Left lung (tissue), 14 donors: ENCODE measurements at places on chromosomes 1 and 21. TPM values are rescaled to one million over a fixed set of nuclear protein-coding genes. Genes with fewer than 3 reads are reported as not detected.
A peak's percentile ranks its signal among the peaks of the same experiment; 100 is the strongest.

Gene TAS1R3
- 0.37 TPM for total RNA-seq

Gene KRTAP12-2
- total RNA-seq: not detected

GRCh38 chr1:10515976-10516750, 41.4 kb downstream of the PEX14 start:
- H3K4me1 ChIP-seq: peaks cover 63% of the 10 kb centered on the region
- H3K27me3 ChIP-seq: no peaks in the 10 kb centered on the region
- no peak overlapping the region for H3K27ac ChIP-seq
- H3K4me3 ChIP-seq: no peak overlapping the region

GRCh38 chr1:241800640-241801039, 47.4 kb upstream of the EXO1 start:
- no peaks in the 10 kb centered on the region for H3K4me1 ChIP-seq
- no peak overlapping the region for H3K4me3 ChIP-seq
- DNase-seq: no peak
- H3K27me3 ChIP-seq: no peaks in the 10 kb centered on the region
- no peak overlapping the region for H3K27ac ChIP-seq

DNA sequence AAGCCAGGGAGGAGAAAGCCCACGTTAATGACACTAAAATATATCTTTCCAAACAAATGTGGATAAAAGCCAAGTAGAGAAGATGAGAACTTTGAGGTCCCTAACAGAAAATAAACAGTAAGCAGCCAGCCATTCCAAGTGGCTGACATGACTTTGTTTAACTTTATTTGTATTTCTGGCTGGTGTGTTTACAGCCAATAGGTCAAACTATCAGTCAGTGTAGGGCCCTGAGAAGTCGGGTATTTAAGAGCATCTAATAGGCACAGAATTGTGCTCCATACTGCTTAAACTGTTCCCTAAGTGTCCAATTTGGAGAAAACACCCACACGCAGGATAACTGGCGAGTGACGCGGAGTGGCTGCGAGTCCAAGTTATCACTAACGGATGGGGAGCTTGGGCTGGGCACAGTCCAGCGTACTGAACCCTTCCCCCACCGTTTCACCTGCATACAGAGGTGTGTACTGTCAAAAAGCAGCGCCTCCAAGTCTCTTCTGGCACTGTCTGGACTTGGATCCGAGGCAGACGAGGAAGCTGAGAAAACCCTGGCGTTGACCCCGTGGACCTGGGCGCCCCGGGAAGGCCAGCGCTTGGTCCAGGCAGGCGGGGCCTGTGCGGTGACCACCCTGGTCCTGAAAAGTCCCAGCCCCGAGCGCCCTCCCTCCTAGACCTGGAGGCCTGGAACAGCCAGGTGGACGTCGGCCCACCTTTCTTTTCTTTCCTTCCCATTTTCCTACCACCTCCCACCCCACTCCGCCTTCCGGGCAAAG, 662 bp upstream of the LGALS8 start:
- peak; percentile 41 for DNase-seq
- peak overlapping the region; percentile 99 for H3K4me3 ChIP-seq
- H3K36me3 ChIP-seq: peaks cover 24% of the 10 kb centered on the region
- H3K27me3 ChIP-seq: no peaks in the 10 kb centered on the region
- H3K27ac ChIP-seq: peak overlapping the region; percentile 97

GRCh38 chr1:27238032-27238431, 3.6 kb downstream of the WDTC1 start:
- peaks cover 8% of the 10 kb centered on the region for H3K4me1 ChIP-seq
- H3K36me3 ChIP-seq: no peaks in the 10 kb centered on the region
- no peak for DNase-seq
- no peak overlapping the region for H3K4me3 ChIP-seq

- H3K27me3 ChIP-seq: no peaks in the 10 kb centered on the region
- no peaks in the 10 kb centered on the region for H3K36me3 ChIP-seq
- DNase-seq: no peak
- H3K27ac ChIP-seq: no peak overlapping the region
- no peak overlapping the region for H3K4me3 ChIP-seq
- no peaks in the 10 kb centered on the region for H3K4me1 ChIP-seq
These were observed 621.2 kb upstream of the PRMT6 start for GRCh38 chr1:106435269-106435668.

DNA sequence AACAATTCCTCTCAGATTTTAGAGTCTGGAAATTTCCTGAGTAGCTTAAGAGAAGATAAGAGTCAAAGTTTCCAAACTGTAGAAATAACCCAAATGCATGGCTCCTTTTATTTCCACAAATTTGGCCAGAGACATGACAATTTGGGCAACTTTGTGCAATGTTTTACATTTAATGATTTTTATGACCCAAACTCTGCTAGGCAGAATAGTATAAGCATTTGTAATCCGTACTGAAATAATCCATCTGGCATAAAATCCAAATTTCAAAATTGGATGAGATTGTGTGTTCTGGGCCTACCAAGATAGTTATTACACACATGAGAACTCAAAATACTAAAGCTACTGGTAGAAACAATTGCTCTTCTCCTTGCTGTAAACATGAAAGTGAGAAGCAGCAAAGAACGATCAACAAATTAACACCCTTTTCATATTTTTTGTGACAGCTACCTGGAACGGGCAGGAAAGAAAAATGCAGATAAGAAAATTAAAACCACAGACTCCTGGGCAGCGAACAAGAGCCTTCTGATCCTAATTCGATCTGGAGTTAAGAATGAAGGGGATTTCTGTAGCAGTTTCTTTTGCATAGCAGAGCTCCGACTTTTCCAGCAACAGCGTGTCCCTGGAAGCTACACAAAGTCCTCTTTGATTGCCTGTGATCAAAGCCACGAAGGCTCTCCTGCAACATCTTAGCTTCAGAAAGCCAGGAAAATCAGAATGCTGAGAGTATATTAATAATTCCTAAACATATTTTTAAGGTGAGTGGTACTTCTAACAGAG, 191.2 kb downstream of the GRIK1 start:
- H3K36me3 ChIP-seq: no peaks in the 10 kb centered on the region
- no peak for DNase-seq
- no peaks in the 10 kb centered on the region for H3K27me3 ChIP-seq
- no peak overlapping the region for H3K4me3 ChIP-seq

GRCh38 chr1:74780594-74780993, 47.6 kb downstream of the TYW3 start:
- H3K36me3 ChIP-seq: no peaks in the 10 kb centered on the region
- H3K27me3 ChIP-seq: peaks cover 6% of the 10 kb centered on the region
- no peak for DNase-seq
- no peaks in the 10 kb centered on the region for H3K4me1 ChIP-seq
- no peak overlapping the region for H3K27ac ChIP-seq
- no peak overlapping the region for H3K4me3 ChIP-seq

DNA sequence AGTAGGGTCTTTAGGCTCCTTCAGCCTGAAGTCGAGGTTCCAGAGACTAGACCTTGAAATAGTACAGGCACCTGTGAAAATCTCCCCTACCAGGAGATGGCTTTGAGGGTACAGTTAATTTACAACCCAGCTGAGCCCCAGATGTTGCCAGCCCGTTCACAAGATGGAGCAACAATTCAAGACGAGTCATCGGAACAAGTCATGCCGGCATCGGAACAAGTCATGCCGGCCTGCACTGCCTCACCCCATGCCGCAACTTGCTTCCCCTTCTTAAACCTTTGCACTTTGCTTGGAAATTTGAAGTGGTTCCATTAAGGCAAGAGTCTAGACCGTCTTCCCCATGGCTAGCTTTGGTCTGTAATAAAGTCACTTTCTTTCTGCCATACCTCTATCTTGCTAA, 16.0 kb downstream of the HHAT start:
- H3K4me3 ChIP-seq: no peak overlapping the region
- DNase-seq: no peak
- no peaks in the 10 kb centered on the region for H3K4me1 ChIP-seq
- H3K27me3 ChIP-seq: no peaks in the 10 kb centered on the region
- H3K36me3 ChIP-seq: no peaks in the 10 kb centered on the region
- H3K27ac ChIP-seq: no peak overlapping the region

DNA sequence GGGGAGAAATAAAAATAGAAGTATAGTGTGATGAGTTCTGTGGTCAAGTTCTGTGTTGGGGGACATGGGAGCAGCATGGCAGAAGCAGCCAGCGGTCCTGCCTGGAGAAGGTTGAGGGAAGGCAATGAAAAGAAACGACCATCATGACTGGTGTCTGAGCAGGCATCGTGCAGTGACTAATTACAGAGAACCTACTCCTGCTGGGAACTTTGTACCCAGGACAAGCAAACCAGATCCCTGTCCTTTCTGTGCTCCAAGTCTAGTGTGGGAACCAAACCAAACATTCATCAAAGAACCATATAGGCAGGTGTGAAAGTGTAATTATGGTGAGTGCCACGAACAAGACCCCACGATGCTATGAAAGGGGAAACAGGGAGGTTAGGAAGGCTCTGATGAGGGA, 25.8 kb downstream of the KIAA0040 start:
- no peak overlapping the region for H3K27ac ChIP-seq
- peaks cover 20% of the 10 kb centered on the region for H3K4me1 ChIP-seq
- no peak for DNase-seq
- no peaks in the 10 kb centered on the region for H3K27me3 ChIP-seq
- H3K36me3 ChIP-seq: peaks cover 65% of the 10 kb centered on the region
- no peak overlapping the region for H3K4me3 ChIP-seq

DNA sequence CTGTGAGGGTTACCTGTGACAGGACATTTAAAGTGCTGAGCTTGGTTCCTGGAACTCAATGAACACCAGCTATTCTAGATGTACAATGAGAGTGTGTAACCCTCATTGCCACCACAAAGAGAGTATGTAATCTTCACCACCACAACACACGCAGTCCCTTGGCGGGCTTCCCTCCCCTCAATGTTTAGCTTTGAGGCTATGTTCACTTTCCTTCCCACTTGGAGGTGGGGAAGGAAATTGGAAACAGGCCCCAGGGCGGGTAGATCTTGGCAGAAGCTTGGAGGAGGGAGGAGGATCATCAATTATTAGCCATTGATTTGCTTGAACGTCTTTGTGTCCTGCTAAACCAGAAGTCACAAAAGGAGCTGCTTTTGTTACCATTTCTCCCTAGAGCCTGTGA, 8.3 kb upstream of the COL16A1 start:
- H3K27me3 ChIP-seq: peaks cover 41% of the 10 kb centered on the region
- peaks cover 5% of the 10 kb centered on the region for H3K4me1 ChIP-seq
- H3K36me3 ChIP-seq: no peaks in the 10 kb centered on the region
- DNase-seq: no peak
- peak overlapping the region; percentile 81 for H3K27ac ChIP-seq

GRCh38 chr21:41805643-41806042, 38.8 kb upstream of the RIPK4 start:
- H3K36me3 ChIP-seq: peaks cover 58% of the 10 kb centered on the region
- no peaks in the 10 kb centered on the region for H3K27me3 ChIP-seq
- no peak overlapping the region for H3K27ac ChIP-seq
- no peak overlapping the region for H3K4me3 ChIP-seq
- no peaks in the 10 kb centered on the region for H3K4me1 ChIP-seq

GRCh38 chr21:44649521-44650100, 3.4 kb downstream of the KRTAP10-11 start:
- no peaks in the 10 kb centered on the region for H3K4me1 ChIP-seq
- H3K36me3 ChIP-seq: no peaks in the 10 kb centered on the region
- no peaks in the 10 kb centered on the region for H3K27me3 ChIP-seq
- H3K4me3 ChIP-seq: no peak overlapping the region

GRCh38 chr1:151621351-151621750, 9.5 kb downstream of the SNX27 start:
- no peak overlapping the region for H3K4me3 ChIP-seq
- H3K4me1 ChIP-seq: peaks cover 54% of the 10 kb centered on the region
- DNase-seq: no peak
